Glomerular endothelial cell (primary cell): ENCODE measurements at places on chromosomes 16 and 17. TPM values are rescaled to one million over a fixed set of nuclear protein-coding genes. Genes with fewer than 3 reads are reported as not detected.

The SLC16A13 gene
- 6.6 and 7.9 TPM in 2 replicates for total RNA-seq

The MT1E gene
- total RNA-seq, result 15.1 and 105 TPM in 2 replicates

The HBM gene
- total RNA-seq, result not detected in 2 replicates

The FADS6 gene
- not detected in 2 replicates for total RNA-seq

The CDH1 gene
- total RNA-seq, result not detected in 2 replicates

The CD68 gene
- 4.1 and 8.8 TPM in 2 replicates for total RNA-seq

The TNFRSF13B gene
- total RNA-seq, result not detected in 2 replicates

The IKZF3 gene
- total RNA-seq, result not detected in 2 replicates

The CSNK1D gene
- total RNA-seq, result 84.6 and 88.0 TPM in 2 replicates

The TMIGD1 gene
- not detected in 2 replicates for total RNA-seq

The CA5A gene
- total RNA-seq, result not detected in 2 replicates

The NSMCE1 gene
- total RNA-seq, result 44.7 and 54.1 TPM in 2 replicates

The KRT28 gene
- not detected in 2 replicates for total RNA-seq

The SCNN1B gene
- 0.19 and 0.29 TPM in 2 replicates for total RNA-seq

The SNX11 gene
- 15.5 and 20.8 TPM in 2 replicates for total RNA-seq

The PRSS27 gene
- 0.05 and 1.1 TPM in 2 replicates for total RNA-seq

The CRYM gene
- total RNA-seq, result 0.12 and 8.1 TPM in 2 replicates

The ASGR1 gene
- total RNA-seq, result 2.6 and 5.4 TPM in 2 replicates

The NPIPA8 gene
- not detected in 2 replicates for total RNA-seq

The DHX58 gene
- 6.5 and 11.3 TPM in 2 replicates for total RNA-seq

The CCL7 gene
- total RNA-seq, result 3.5 TPM in 1 of 2 replicates, not detected in the other

The GSDMA gene
- not detected in 2 replicates for total RNA-seq

The HAP1 gene
- 0.99 TPM in 1 of 2 replicates, not detected in the other for total RNA-seq

The KRT39 gene
- total RNA-seq, result not detected in 2 replicates

The PLD2 gene
- total RNA-seq, result 33.5 and 36.9 TPM in 2 replicates

The KRT222 gene
- not detected in 2 replicates for total RNA-seq

The ITGB4 gene
- total RNA-seq, result 0.76 and 4.8 TPM in 2 replicates

The EMC8 gene
- total RNA-seq, result 44.5 and 48.7 TPM in 2 replicates

The SLC22A31 gene
- not detected in 2 replicates for total RNA-seq

The CHP2 gene
- not detected in 2 replicates for total RNA-seq

The TPSG1 gene
- total RNA-seq, result not detected in 2 replicates

The RGS9 gene
- total RNA-seq, result 3.1 and 3.6 TPM in 2 replicates

The CCL22 gene
- total RNA-seq, result 0.15 TPM in 1 of 2 replicates, not detected in the other

The KRTAP29-1 gene
- total RNA-seq, result not detected in 2 replicates

The CDC42EP4 gene
- total RNA-seq, result 25.0 and 36.8 TPM in 2 replicates

The CCL17 gene
- not detected in 2 replicates for total RNA-seq

The SOST gene
- not detected in 2 replicates for total RNA-seq

The OR3A3 gene
- total RNA-seq, result not detected in 2 replicates

The PERCC1 gene
- not detected in 2 replicates for total RNA-seq

The PRSS8 gene
- total RNA-seq, result 0.12 and 1.5 TPM in 2 replicates

The NPB gene
- 0.68 and 1.9 TPM in 2 replicates for total RNA-seq

The OR2C1 gene
- total RNA-seq, result not detected in 2 replicates

The EVI2B gene
- total RNA-seq, result 1.2 and 1.6 TPM in 2 replicates

The RNF135 gene
- total RNA-seq, result 18.1 and 24.2 TPM in 2 replicates

The PAFAH1B1 gene
- 57.7 and 87.5 TPM in 2 replicates for total RNA-seq

The P4HB gene
- total RNA-seq, result 3,025 and 3,034 TPM in 2 replicates

The PHLPP2 gene
- total RNA-seq, result 6.1 and 8.3 TPM in 2 replicates

The TBC1D3K gene
- total RNA-seq, result 0.06 TPM in 1 of 2 replicates, not detected in the other

The MIS12 gene
- 7.5 and 13.2 TPM in 2 replicates for total RNA-seq

The FBXL20 gene
- total RNA-seq, result 11.5 and 14.0 TPM in 2 replicates

The HOXB9 gene
- 14.5 and 16.7 TPM in 2 replicates for total RNA-seq
